ENCODE measurements at places on chromosomes 4 and X.
A peak's percentile ranks its signal among the peaks of the same experiment; 100 is the strongest.

- no peak for DNase-seq
These were observed 33.6 kb upstream of the ARX start for GRCh38 chrX:25049357-25049756.

DNA sequence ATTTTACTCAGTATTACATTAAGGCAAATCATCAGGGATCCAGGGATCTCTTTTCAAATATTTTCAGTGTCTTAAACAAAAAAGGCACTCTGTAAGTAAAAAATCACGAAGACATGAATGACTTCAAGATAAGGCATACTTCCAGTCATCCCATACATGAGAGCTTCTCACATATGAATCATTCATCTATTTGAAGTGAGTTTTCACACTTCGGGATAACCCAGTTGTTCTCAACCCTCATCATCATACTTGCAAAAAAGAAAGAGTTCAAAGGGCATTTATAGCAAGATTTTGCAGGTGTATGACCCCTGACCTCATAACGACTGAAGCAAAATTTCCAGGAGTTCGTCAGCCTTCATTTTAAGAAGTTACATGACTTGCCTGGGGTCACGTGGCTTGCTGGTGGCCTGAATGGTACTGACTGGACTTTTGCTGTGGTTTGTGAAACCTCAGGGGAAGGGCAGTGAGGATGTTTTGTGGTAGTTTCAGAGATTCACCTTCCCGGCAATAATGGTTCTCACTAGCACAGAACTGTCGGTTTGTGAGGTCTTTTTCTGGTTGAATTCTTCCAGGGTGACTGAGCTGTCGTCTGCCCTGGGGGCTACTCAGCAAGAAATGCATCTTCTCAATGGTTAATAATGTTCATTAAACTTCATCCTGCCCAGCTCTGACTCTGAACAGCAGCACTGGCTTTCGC is 115.8 kb upstream of the SHISA3 start:
- no peak for DNase-seq

DNA sequence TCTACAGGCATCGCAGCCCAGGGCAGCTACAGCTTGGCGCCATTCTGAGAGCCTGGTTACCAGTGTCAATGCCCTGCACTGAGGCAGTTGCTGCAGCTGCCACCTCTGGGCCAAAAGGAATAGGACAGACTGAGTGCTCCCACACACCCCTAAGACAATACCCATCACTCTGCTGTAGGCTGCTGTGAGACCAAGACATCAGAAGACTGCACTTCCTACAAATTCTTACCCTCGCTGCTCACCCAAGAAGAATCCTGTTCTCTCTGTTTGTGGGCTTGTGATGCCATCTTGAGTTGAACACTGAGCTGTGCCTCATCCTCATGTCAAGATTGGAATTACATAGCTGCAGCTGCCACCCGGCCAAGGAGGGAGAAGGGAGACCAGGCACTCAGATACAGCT is 1847.0 kb upstream of the PCDH10 start:
- no peak for DNase-seq

DNA sequence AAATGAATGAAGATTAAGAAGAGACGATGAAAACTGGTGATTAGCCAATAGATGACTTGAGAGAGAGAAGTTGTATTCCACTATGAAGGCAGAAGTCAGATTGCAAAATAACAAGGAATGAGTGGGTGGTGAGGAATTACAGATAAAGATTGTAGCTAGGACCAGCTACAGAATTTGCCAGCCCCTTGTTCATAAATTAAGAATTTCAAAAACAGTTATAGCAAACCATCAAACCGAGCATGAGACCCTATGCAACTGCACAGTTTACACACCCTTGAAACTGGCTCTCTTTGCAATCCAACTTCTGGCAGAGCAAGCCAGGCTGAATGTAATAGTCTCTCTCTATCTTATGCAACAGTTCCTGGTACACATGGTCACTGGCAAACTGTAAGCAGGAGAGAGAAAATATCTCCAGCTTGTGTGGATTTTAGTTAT is 35.2 kb downstream of the STAP1 start:
- peak; percentile 79 for DNase-seq

GRCh38 chrX:30538271-30538670 is 39.3 kb downstream of the TASL start:
- DNase-seq: no peak

All from GM23248 (cell line).